A673 (cell line): ENCODE measurements at places on chromosomes 16 and 17. TPM values are rescaled to one million over a fixed set of nuclear protein-coding genes. Genes with fewer than 3 reads are reported as not detected.
A peak's percentile ranks its signal among the peaks of the same experiment; 100 is the strongest.

GRCh38 chr17:59652119-59652518, 32.4 kb downstream of the CLTC start:
- DNase-seq: no peak

- peak; percentile 61 for DNase-seq
These were observed 13.8 kb upstream of the SP6 start for GRCh38 chr17:47864791-47865216.

- DNase-seq: no peak
These were observed 40.5 kb upstream of the MGAT5B start for GRCh38 chr17:76827736-76828135.

DNA sequence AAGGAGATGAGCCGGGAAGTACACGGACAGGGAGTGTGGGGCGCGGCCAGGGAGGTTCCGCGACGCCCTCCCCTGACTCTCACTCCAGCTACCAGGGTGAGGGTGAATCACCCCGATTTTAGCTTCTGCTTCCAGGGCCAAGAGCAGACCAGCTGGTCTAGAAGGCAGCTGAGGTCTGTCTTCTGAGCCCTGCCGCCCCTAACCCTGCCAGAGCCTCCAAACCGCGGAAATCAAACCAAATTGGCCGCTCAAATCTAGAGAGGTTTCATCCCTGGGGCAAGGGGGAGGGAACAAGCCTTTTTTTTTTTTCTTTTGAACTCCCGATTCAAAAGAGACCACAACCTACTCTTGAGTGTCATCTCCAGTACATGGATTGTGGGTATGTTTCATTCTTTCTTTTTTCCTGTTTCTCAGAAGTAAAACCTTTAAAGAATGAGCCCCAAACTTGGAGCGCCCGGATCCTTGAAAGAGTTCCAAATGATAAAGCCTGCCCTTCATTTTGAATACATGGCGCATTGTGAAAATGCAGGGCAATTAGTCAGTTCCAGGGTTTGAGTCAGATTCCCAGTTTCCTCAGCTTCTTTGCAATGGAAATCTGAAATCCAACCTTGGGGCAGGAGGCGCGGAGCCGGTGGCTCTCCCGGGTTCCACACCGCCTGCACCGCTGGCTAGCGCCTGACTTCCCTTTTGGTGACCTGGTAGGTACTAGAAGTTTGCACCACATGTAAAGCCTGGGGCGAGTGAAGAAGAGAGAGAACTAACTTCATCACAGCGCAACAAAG, 16.5 kb upstream of the ZFHX3 start:
- no peak for DNase-seq

The KCNH4 gene
- total RNA-seq: 0.28 TPM in 1 of 2 replicates, not detected in the other
